ENCODE measurements at places on chromosomes 16 and 17.

GRCh38 chr16:6977291-6977690 is 355.4 kb upstream of the RBFOX1 start:
- DNase-seq: no peak

- no peak for DNase-seq
These were observed 9.4 kb downstream of the CYBC1 start for GRCh38 chr17:82440991-82441627.

- no peak for DNase-seq
These were observed 254.4 kb upstream of the PMFBP1 start for GRCh38 chr16:72426386-72426785.

- no peak for DNase-seq
These were observed 110.4 kb upstream of the HAS3 start for GRCh38 chr16:68995011-68995504.

GRCh38 chr16:70575376-70575775 is 51.8 kb downstream of the SF3B3 start:
- no peak for DNase-seq

DNA sequence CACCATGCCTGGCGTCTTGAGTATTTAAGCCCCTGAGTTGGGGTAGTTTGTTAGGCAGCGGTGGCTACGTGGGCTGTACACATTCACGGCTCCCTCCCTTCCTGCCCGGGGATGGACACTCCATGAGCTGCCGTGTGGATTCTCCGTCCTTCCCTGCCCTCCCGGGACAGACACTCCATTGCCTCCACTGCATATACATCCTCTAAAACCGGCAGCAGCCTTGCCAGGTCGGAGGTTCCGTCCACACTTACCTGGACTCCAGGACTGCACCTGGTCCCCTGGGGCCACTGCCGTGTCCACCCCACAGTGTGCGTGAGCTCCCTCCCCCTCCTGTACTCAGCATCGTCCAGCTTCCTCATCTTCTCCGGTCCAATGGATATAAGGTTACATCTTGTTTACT is 3.5 kb upstream of the SPATA2L start:
- DNase-seq: peak; percentile 7

- DNase-seq: no peak
These were observed 181.9 kb downstream of the SNX29 start for GRCh38 chr16:12158428-12158827.

DNA sequence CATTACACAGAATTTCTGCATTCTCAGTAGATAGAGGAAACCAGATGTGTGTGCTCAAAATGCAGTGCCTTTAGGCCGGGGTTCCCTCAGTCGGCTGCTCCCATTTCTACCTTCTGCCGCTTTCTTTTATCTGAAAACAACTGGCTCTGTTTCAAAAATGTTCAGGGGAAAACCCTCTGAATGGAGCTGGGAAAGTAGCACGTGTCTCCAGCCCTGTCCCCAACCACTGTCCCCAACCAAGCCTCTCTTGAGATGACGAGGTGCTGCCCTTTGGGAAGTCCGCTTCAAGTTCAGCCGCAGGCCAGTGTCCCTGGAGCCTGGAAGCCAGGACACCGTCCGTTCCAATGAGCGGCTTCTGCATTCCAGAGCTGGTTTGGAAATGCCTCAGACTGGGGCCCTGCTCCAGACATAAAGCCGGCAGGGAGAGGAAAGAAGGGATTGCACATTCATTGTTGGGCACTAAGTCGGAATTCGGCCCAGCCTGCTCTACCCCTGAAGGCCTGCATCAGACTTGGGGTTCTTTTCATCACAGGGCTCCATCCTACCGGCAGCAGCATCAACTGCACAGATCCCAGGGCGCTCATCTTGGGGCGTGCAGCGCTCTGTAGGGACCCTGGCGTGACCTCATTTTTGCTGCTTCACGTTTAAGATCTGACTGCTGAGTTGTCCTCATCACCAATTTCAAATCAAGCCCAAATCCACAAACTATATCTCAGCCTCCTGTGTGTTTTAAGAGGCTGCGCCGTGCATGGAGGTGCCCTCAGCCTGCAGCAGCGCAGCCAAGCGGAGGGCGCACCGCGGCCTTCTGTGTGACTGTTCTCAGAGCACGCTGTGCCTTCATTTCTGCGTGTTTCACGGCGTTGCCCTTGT is 111.3 kb downstream of the BANP start:
- no peak for DNase-seq

GRCh38 chr16:24516900-24517669 is 22.3 kb upstream of the RBBP6 start:
- peak; percentile 72 for DNase-seq

GRCh38 chr17:7403727-7403976 is 245 bp downstream of the TMEM256 start:
- no peak for DNase-seq

- no peak for DNase-seq
These were observed 5.3 kb downstream of the IFI35 start for GRCh38 chr17:43011728-43012472.

GRCh38 chr17:63954402-63955063 is 18.2 kb downstream of the SCN4A start:
- peak; percentile 26 for DNase-seq

DNA sequence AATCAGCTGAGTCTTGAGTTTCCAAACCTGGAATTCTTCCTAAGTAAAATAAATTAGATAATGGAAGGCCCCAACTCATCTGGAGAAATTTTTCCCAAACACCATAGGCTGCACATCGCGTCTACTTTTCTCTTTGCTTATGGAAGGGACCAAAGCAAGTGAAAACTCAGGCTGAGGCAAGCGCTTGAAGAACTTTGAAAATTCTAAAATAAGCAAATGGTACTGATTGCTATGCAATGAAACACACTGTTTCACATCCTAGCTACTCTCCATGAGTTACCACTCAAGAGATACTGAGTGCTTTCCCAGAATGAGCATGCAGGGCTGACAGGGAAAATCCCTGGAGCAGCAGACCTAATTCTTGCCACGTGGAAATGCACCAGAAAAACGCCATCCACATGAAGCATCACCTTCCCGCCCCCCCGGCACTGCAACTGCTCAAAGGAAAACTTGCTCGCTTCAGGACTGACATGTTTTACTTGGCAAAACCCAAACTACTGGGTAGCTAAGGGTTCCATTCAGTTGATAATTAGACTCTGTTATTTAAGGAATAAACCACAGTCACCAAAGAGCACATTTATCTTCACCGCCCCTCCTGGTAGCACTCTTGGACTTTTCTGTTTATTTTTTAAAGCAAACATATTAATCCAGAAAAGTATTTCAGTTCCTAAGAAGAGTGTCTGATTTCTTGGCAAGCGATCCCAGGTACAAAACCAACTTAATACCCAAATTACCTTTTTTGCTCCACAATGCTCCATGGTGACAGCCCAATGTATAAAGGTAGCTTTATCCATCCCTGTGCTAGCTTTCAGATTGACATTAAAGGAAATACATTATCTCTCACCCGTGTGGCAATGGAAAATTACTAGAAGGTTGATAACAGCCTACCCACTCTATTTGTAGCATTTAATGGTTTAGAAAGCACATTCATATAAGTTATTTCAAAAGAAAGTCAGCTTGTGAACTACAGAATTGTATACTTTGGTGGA is 62.5 kb downstream of the WDR59 start:
- DNase-seq: no peak

DNA sequence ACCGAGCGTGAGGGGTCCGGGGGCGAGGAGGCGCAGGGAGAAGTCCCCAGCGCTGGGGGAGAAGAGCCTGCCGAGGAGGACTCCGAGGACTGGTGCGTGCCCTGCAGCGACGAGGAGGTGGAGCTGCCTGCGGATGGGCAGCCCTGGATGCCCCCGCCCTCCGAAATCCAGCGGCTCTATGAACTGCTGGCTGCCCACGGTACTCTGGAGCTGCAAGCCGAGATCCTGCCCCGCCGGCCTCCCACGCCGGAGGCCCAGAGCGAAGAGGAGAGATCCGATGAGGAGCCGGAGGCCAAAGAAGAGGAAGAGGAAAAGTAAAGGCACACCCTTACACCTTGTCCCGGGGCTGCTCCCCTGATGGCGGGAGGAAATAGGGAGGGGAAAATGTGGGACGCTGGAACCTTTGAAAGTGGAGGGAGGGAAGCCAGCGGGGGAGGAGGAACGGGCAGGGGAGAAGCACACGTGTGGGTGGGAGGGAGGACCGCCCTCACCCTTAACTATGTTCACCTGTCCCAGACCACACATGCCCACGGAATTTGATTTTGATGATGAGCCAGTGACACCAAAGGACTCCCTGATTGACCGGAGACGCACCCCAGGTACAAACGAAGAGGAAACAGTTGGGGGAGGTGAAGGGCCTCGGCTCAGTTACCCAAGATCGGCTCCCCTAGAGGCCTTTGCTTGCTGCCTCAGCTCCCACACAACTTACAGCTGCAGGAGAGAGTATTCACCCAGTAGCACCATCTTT is 916 bp downstream of the PAGR1 start:
- peak; percentile 57 for DNase-seq

DNA sequence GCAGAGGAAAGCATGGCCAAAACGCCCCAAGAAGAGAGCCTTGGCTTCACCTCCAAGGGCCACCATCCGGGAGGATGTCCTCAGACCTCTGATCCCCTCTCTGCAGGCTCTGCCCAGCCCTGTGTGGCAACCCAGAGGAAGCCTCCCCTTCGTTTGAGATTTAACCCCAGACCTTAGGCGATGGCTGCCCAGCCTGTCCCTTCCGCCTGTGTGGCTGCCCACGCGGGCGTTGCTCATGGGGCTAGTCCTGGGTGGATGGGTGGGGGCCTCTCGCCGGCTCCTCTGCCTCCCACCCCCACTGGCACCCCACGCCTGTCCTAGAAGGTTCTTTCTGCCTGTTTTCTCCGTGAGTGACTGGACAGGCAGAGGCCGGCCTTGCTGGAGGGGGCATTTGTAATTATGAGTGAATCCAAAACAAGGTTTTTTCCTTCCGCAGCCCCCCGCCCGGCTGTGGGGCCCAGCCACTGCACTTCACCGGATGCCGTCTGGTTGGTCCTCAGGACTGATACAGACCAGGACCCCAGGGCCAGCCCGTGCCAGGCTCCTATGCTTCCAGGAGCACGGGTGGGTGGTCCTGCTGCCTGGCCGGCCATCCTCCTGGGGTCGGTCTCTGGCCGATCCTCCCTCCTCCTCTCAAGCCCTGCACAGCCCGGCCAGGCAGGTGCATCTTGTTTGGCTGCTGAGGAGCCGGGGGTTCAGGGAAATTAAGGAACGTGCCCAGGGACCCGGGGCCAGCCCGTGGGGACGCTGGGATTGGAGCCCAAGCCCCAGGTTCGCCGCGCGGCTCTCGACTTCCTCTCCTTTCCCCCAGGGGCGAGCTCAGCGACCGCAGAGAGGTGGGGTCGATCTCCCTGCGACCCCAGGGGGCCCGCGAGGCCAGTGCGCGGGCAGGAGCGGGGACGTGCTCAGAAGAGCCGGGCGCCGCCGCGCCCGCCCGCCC is at the start of gene TMEM235:
Gene TMEM235, plus strand, starts transcription at position 636 of the 940 bp plus-strand sequence. CDS start 393 bp downstream, outside the sequence.
- no peak for DNase-seq

DNA sequence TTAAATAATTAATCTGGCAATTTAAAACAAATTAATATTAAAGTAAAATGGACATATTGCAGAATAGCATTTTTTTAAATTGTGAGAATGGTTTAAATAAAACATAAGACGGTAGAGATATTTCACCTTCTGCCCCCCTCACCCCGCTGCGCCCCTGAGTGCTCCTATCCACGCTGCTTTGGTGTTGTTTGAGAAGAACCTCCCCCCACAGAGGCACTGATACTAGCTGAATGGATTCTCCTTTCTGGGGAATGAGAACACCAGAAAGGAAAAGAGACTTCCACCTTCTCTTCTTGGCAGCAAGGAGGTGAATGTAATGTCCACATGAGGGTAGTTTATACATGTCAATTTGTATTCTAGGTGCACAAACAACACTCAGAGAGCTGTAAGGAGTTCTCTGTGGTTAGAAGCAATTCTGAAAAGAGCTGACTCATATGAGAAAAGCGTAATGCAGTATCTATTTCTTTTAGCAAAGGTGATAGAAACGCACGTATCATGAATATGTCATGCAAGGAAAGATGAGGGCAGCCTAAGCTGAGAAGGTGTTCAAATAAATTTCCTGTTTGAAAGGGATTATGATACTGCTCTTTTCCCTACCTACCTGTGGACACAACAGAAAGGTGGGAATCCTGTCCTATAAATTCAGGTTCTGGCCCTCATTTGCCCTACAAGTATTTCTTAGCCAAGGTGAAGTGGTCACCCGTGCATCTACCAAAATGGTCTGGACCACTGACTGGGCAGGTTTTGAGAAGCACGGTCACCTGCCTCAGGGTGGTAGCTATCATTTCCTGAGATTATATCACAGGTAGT is 126.9 kb downstream of the PARN start:
- no peak for DNase-seq

DNA sequence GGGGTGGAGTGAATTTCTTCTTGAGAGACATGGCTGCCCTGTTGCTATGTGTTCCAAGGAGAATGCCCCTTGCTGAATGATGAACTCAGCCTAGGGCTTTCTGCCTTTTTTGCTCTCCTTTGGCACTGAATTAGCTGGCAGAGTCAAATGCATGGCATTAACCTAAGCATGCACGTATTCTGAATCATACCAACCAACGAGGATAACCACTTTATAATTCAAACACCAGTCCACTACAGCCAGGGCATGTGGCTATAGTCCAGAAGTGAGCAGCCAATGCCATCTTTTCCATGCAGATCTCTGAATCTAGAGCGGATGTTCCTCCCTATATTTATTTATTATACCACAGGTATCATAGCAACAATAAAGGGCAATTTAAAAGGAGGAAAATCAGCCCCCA is 15.7 kb downstream of the TMIGD1 start:
- no peak for DNase-seq

- no peak for DNase-seq
These were observed 26.8 kb downstream of the SLC25A10 start for GRCh38 chr17:81738801-81739393.

GRCh38 chr16:61887903-61888302 is 148.3 kb downstream of the CDH8 start:
- DNase-seq: no peak

DNA sequence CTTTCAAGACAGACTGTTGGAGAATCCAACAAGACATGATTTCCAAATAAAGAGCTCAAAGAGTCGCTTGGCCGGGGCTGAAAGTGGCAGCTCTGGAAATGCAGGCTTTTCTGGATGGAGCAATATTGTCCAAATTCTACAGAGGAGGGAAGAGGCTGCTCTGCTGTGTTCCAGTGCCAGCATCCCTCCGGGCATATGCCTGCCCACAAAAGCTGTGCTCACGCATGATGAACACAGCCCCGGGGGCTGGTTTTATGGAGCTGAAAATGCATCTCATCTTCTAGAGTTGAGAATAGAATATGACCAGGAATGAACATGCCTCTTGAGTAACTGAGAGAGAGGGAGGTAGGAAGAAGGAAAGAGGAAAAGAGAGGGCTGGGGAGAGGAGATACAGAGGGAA is 74.7 kb upstream of the TOX3 start:
- no peak for DNase-seq
